ENCODE measurements at places on chromosomes 12 and 14.
A peak's percentile ranks its signal among the peaks of the same experiment; 100 is the strongest.

DNA sequence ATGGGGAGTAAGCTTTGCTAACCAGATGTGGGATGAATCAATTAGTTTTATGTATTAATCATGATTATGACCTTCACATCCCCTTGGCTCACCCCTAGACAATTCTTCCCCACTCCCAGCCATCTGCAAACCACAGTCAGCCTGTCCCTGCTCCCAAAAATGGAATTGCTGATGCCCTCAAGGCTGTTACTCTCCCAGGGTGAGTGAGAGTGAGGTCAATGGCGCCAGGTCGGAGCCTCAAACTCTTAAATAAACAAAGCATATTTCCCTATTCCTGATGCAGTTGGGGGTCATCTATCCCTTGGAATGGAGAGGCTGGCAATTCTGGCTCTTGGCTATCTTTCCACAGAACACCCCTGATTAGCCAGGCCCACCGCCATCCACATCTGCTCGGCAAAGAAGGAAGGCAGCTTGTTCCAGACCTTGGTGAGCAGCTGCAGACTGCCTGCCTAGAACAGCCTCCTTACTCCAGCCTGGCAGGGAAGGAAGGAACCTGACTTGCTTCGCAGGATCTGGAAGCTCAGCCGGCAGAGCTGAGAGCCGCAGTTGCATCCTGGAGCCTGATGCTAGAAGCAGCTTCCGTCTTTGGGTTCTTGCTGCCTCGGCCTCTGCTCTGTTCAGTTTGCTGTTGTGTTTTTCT is 57.0 kb downstream of the SMUG1 start:
- DNase-seq: no peak

- DNase-seq: peak; percentile 48
These were observed 39.1 kb upstream of the INF2 start for GRCh38 chr14:104650057-104650980.

DNA sequence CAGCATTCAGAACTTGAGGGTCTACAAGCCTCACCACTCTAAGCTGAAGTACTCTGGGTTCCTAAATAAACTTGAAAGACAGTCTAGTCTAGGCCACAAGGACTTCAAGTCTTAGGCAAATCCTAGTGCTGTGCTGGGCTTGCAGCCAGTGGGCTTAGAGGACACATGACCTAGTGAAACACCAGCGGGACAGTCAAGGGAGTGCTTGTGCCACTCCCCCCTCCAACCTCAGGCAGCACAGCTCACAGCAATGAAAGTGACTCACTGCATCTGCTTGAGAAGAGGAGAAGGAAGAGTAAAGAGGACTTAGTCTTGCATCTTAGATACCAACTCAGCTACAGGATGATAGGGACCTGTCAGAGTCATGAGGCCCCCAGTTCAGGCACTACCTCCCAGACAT is 438.1 kb downstream of the IPO8 start:
- DNase-seq: no peak

DNA sequence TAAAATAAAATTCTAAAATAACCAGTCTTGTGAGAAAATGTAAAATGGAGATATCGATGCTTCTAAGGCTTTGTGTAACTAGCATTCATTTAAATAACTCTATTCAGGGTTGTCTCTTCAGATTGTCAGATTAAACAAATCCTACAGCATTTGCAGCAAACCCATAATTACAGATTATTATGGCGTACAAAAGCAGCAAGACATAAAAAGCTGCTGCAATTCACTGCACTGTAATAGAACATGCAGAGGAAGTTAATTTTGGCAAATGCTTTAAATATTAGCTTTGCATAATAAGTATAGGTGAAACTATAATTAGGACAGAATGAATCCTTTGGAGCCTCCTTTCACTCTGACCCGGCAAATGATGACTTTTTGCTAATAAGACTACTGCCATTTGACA is 98.3 kb downstream of the INSM2 start:
- no peak for DNase-seq

DNA sequence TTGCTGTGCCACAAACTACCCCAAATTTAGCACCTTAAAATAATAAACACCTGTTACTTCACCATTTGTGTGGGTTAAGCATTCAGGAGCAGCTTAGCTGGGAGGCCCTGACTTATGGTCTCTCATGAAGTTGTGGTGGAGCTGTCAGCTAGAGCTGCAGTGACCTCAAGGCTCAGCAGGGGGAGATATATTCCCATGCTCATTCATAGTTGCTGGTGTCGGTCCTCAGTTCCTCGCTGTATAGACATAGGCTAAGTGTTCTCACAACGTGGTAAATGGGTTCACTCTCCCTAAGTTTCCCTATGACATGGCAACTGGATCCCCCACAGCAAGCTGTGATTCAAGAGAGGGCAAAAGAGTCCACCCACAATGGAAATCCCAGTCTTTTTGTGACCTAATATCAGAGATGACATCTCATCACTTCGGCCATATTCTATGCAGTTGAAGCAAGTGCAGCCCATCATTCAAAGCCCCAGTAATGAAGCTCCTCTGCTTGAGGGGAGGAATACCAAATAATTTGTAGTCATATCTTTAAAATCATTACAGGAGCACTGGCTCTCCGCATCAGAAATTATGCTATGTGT is 41.1 kb downstream of the PRB3 start:
- DNase-seq: no peak

DNA sequence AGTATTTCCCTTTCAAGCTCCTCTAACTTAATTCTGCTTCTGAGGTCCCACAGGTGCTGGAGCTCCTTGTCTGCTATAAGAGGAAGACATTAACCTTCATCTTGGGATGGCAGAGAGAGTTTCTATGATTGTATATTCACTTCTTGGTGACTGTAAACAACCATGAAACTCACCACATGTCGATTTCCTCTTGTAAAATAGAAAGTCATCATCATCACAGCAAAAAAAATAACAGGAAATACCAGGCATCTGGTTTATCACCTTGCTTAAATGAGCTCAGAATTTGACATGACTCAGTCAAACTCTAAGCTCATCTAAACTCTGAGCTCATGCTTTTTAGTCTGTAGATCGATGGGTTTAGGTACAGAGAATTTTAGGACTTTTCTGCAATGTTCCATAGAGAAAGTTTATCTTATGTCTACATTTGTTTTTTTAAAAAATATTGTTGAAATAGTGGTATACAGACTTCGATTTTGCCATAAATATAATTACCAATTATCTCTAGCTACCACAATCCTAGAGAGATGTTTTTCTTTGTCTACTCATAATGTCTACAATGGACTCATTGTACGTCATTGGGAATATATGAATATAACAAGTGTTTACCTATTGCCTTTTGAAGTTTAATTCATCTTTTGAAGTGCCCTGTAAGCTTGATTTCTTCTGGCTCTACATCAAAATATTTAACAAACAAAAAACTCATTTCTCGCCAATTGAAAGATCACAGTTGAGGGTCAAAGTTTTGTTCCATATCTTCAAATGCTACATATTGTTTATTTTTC is 58.4 kb downstream of the IGF1 start:
- no peak for DNase-seq

- DNase-seq: no peak
These were observed 689.6 kb upstream of the FOXG1 start for GRCh38 chr14:28077021-28077420.

- DNase-seq: no peak
These were observed 14.4 kb downstream of the EML1 start for GRCh38 chr14:99807413-99808153.

DNA sequence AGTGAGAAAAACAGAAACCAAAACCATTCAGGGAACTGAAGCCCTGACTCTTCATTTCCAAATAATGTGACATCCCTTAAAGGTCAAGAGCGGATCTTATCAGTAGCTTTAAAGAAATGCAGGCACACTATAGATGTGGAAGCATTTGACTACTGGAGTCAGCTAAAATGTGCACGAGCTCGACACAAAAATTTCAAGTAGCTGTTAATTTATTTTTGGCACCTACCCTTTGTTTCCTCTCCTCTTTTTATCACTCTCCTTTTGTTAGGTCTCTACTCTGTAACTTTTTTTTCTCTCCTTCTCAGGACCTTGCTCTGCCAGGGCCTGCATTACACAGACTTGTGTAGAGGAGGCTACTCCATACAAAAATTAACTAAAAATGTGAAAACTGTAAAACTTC is 58.3 kb downstream of the FGD6 start:
- DNase-seq: no peak

DNA sequence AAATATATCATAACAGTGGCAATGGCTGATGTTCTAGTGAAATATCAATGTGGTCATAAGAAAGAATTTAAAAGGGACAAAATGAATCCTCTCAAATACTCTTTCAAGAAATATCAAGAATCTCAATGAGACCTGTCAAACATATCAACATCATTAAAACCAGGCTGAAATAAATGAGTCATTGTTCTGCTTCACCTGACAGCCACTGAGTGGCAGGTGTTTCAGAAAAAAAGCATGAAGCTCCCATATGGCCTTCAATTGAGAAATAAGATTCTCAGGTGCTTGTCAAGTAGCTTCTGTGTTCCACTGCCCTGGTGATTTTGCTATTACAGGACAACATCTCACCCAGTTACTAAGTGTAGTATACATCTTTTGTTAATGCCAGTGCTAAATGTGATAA is 21.5 kb downstream of the ANAPC5 start:
- no peak for DNase-seq

GRCh38 chr14:100020629-100021028 is 44.6 kb upstream of the EVL start:
- DNase-seq: no peak

DNA sequence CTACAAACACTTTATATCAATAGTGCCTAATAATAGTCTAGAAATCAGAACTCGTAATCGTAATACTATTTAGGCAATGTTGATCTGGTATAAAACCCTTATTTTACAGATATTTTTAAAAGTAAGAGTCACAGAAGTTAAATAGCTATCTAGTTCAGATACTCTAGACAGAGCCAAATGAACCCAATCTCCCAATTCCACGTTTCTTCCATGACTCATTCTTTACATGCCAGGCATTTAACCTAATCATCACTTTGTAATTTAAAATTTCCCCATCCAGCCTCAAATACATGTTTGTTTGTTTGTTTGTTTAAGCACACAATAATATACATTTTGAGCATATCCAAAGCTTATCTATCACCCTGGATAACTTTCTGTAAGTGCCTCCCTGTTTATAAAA is 36.4 kb upstream of the GARIN6 start:
- no peak for DNase-seq

DNA sequence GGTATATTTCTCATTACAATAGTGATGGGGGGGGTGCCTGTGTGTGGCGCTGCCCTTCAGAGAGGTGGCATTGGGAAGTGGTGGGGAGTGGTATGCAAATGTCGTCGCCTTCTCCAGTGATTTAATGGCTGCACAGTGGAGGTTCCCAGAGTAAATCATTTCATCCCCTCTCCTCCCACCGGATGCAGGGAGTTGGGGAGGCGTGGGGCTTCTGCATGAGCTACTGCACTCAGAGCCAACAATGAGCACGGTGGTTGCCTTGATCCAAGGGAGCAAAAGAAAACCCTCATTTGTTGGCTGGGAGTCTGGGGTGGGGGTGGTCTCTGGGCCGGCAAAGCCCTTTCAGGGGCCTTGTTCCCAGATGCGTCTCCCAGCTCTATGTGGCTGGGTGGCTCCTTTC is 124.3 kb downstream of the AACS start:
- no peak for DNase-seq

GRCh38 chr14:83988275-83988674 is 1541.7 kb upstream of the FLRT2 start:
- no peak for DNase-seq

DNA sequence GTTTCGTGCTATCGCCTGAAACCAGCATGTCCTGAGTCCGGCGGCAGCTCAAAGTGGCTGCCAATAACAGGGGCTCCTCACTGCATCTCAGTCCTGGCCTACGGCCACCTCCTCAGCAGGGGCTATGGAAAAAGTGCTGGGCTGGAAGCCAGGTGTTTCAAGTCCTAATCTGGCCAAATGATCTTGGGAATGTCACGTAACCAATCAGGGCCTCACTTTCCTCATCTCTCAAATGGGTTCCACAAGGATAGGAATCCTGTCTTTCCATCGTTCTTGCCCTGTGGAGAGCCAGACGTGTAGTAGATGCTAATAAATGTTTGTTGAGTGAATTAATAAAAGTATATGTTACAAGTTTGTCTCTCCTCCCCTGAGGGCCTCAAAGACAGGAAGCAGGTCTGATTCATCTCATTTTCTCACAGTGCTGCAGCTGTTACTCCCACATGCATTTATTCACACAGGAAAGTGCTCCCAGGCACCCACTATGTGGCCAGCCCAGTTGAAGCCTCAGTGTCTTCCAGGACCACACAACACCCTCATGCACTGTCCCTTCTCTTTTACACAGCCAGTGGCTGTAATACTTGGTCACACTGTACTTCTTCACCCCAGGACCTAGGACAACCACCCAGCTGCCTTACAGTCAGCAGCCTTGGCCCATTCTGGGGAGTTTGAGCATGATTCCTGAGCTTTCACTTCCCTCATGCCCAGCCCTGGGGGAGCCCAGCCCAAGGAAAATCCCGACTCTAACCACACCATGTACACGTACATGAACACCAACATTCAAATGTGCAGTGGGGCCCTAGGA is 5.0 kb downstream of the CMKLR1 start:
- DNase-seq: no peak

DNA sequence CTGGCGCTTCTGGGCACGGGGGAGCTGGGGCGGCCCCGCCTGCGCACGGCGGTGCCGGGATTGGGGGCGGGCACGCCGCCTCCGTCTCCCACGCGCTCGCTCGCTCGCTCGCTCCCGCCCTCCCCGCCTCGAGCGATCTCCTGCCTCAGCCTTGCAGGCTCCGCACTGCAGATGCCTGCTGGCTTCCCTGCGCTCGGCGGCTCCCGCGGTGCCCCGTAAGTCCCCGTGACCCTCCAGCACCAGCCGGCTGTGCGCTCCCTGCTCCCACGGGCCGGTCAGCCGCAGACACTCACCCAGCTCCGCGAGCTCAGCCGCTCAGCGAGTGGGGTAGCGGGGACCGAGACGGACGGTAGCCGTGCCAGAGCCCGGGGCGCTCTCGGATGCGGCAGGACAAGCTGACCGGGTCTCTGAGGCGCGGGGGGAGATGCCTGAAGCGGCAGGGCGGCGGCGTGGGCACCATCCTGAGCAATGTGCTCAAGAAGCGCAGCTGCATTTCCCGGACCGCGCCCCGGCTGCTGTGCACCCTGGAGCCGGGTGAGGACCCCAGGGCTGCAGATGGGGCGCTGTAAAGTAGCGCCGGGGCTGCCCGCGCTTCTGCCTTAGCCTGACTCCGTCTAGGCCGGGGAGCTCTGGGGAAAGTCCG is at the start of gene TBC1D30:
Gene TBC1D30 (plus strand): TSS at position 148 of the 643 bp plus-strand sequence. CDS start 233 bp downstream, at position 381.
- DNase-seq: no peak

- DNase-seq: no peak
These were observed 36.3 kb upstream of the PNMA1 start for GRCh38 chr14:73750531-73750901.

DNA sequence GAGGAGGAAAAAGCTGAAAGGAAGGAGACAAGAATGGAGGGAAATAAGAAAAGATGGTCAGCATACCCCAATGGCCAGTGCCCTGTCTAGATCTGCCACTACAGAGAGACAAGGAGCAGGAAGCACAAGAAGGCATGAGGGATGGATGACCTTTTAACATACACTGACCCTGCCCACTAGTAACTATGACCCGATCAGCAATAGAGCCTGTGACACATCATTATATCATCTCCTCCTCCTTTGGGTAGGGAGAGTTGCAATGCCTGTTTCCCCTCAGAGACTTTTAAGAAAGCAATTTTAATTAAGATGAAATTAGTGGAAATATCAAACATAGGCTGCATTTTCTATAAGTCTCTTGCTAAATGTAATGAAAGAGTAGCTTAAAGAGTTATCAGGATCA is 4.7 kb upstream of the SLC2A13 start:
- no peak for DNase-seq
